ENCODE measurements at places on chromosomes 6 and 20.

GRCh38 chr6:148520109-148520841 is 177.6 kb downstream of the SASH1 start:
- DNase-seq = no peak

DNA sequence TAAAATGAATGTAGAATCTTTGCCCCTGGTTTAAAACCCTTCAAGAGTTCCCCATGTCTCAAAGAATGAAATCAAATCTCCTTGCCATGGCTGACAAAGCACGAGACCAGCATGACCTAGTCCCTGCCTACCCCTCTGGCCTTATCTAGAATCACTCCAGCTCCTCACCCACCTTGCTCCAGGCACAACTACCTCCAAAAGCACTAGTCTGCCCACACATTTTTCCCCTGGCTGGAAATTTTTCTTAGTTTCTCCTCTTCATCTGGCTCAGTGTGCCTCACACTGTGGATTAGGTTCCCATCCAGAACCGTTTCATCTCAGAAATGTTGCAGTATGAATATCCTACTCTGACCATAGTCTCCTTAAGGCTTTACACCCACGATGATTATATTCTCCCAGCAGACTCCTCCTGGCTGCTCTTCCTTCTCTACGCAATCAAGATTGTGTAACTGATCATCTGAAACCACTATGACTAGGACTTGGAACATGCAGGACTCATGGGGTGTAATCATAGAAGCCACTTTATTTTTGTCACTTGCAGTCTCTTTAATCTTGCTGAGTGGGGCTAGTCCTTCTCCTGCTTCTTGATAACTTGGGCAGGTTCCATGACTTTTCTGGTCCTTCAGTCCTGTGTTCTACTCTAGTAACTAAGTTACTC is 7.8 kb upstream of the MRS2 start:
- no peak for DNase-seq

GRCh38 chr20:35768731-35769664 is 2.8 kb upstream of the PHF20 start:
- DNase-seq = peak; percentile 77

GRCh38 chr20:21968486-21968885 is 263.0 kb downstream of the PAX1 start:
- DNase-seq = no peak

GRCh38 chr20:62507323-62507722 is 31.5 kb upstream of the GATA5 start:
- DNase-seq = no peak
